ENCODE measurements at places on chromosomes 2 and 18.

GRCh38 chr2:158142165-158142564 is 40.5 kb downstream of the UPP2 start:
- DNase-seq, result no peak

DNA sequence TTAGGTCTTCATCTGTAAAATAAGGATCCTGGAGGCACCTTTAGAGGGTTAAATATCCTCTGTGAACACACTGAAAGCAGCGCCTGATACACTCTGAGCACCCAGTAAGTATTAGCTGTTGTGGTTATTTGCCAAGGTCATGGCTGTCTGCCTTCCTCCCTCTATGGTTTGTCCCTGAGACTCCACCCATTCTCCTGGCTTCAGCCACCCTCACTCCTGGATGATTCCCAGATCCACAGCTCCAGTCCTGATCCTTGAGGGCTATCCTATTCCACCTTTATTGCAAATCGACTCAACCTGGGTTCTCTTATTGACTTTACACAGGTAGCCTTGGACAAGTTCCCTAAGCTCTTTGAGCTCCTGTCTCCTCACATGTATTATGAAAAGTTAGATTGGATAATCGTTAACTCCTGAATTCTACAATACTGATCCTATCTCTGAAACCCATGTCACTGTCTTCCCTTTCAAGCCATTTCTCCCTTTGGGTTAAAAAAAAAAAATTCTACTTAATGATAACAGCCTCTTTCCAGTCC is 162.3 kb downstream of the LAMA3 start:
- DNase-seq, result no peak

DNA sequence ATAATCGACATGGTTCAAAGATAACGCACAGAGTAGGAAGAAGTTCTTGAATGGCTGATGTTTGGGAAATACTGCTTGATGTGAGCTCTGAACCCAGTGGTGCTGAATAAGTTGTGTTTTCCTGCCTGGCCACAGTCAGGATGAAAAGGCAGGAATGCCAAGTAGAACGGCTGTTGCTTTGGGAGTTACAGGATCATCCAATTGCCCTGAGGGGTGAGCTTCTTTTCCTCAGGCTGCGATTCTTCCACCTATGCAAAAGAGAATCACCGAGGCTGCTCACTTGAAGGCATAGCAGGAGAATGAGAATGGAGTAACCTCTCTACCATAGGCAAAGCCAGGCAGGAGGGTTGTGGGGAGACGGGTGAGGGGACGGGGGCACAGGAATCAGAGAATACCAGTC is 14.4 kb upstream of the IGFBP2 start:
- DNase-seq, result no peak

DNA sequence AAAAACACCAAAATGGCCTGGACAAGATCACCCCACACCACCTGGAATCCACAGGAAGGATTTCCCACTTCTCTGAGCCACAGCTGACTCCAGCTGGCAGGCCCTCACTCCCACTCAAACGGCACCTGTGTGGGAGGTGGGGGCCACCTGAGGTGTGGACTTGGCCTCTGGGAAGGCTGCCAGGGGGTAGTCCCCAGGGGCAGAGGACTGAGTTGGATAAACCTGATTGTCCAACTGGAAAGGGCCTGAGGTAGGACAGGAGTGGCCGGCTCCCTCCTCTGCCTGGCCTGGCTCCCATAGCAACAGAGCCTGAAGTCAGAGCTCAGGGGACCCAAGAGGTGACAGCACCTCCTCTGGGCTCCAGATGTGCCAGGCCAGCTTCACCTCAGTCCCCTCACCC is 300.2 kb downstream of the CELF4 start:
- DNase-seq, result no peak

- no peak for DNase-seq
These were observed 7.6 kb downstream of the NEU4 start for GRCh38 chr2:241816431-241817121.

DNA sequence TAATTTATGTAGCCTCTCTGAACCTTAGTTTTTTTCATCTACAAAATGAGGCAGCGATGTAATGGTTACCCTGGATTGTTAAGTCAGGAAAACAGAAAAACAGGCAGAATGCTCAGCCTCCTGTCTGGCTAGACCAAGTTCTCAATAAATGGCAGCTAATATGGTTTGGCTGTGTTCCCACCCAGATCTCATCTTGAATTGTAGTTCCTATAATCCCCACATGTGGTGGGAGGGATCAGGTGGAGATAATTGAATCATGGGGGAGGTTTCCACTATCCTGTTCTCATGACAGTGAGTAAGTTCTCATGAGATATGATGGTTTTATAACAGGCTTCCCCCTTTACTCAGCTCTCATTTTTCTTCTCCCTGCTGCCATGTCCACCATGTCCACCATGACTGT is 220.0 kb downstream of the CMPK2 start:
- DNase-seq, result no peak

GRCh38 chr18:75915941-75916623 is 488.6 kb upstream of the SMIM21 start:
- no peak for DNase-seq

GRCh38 chr2:84388133-84388532 is 70.9 kb downstream of the SUCLG1 start:
- DNase-seq, result no peak

DNA sequence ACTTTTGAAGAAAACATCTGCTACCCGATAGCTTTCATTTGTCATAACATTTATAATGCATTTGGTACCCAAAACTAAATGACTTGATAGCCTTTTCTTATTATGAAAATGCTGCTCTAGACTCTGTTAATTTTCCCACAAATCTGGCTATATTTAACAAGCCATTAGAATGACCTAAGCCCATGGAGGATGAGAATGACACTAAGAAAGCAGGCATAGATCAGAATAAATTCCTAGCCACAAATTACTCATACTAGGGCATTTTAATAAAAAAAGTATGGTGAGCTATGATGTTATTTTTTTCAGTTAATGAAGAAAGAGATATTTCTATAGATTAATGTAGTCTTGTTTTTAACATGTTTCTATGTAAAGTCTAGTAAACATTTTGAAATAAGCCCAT is 1728.3 kb downstream of the SUCLG1 start:
- no peak for DNase-seq

DNA sequence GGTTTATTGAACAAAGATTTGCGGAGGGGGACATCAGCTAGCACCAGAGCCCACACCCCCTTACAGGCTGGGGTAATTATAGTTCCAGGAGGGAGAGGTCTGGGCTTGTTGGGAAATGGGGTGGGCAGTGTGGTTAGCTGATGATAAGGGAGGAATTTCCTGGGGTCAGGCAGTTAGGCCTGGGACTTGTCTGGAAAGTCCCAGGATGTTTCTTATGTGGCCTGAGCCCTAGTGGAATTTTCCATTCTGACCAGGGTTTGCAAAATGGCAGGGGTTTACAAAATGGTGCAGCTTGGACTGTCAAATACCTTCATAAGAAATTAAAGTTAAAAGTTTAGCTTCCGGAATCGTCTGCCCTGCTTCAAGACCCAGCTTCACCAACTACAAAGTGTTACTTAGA is 199.1 kb downstream of the FBXO15 start:
- no peak for DNase-seq

- peak; percentile 67 for DNase-seq
These were observed 1.4 kb upstream of the RNF152 start for GRCh38 chr18:61893971-61894750.

DNA sequence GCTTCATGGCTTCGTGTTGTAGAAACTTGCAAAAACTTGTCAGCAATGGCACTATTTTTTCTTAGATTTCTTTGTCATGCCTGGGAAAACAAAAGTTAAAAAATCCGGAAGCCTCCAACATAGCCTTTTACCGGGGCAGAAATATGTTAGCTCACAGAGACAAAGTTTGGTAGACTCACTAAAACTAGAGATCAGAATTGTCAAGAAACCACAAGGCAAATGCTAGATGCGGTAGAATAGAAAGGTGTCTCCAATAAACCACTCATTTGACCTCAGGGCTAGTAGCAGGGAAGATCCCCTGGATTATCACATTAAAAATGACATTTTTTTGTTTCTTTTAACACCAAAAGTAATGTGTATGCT is 405 bp downstream of the CASP10 start:
- no peak for DNase-seq

DNA sequence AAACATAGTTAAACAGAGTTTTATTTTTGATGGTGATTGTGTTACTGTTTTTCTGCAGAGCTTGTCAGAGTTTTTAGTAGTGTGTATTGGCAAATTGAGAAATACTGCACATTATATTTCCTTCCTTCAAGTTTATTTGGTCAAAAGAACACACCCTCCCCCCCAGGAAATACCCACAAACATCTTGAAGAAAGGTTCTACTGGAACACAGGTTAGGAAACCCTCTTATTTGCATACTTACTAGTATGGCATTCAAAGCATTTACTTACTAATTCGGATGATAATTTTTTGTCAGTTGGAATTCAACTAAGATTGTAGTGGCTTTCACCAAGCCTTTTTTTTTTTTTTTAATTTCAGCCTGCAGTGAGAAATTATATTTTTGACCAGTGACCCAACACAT is 9.1 kb downstream of the CAB39 start:
- DNase-seq, result no peak

- DNase-seq, result no peak
These were observed 152.6 kb downstream of the RTN4 start for GRCh38 chr2:54897420-54898310.

DNA sequence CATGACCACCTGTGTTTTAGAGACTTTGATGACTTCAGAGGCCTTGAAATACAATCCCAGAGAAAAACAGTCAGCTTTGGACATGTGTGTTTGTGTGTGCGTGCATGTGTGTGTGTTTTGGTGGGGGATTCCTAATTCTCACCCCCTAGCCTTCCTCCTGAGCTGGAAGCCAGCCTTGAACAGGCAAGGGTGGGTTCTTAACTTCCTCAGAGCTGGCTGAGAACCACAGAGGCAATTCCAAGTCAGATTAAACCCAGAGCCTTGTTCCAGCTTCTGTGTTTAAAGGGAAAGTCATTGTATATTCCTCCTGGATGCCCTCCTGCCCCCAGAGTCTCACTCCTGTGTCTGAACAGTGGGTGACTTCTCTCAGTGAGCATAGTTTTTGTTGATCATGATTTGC is 45.2 kb upstream of the MGAT4A start:
- no peak for DNase-seq

DNA sequence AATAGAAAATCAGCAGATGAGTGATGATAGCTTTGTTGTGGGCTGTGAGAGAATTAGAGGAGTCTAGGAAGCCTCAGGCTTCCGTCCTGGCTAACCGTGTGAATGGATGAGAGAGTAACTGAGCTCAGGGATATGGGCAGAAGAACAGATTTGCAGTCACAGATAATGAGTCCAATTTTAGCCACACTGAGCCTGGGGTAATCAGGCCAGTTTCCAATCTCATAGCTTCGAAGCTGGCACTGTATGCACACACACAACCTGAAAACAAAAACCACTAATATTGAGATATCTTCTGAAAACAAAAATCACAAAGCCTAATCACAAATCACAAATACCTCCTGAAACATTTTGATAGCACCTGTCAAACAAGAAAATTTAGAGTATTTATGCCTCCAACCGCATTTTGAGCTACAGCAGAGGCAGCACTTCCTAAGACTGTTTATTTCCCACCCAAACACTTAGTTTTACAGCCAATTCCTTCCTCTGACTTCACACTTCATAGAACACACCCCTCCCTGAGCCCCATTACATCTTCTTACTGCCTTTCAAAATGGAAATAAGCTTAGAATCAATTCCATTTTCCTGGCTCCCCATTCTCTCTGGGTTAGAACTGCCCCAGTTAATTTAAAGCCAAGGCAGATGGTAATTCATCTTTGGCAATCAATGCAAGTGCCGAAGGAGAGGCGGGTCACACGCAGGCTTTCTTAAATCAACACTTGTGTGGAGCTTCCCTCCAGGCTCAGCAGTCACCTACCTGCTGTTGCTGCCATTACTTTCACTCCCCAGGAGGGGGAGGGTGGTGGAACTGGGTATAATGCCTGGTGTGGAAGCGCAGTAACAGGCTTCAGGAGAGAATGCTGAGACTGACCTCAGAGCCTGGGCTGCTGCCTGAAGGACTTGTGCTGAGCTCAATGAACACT is 18.9 kb downstream of the TTR start:
- no peak for DNase-seq

DNA sequence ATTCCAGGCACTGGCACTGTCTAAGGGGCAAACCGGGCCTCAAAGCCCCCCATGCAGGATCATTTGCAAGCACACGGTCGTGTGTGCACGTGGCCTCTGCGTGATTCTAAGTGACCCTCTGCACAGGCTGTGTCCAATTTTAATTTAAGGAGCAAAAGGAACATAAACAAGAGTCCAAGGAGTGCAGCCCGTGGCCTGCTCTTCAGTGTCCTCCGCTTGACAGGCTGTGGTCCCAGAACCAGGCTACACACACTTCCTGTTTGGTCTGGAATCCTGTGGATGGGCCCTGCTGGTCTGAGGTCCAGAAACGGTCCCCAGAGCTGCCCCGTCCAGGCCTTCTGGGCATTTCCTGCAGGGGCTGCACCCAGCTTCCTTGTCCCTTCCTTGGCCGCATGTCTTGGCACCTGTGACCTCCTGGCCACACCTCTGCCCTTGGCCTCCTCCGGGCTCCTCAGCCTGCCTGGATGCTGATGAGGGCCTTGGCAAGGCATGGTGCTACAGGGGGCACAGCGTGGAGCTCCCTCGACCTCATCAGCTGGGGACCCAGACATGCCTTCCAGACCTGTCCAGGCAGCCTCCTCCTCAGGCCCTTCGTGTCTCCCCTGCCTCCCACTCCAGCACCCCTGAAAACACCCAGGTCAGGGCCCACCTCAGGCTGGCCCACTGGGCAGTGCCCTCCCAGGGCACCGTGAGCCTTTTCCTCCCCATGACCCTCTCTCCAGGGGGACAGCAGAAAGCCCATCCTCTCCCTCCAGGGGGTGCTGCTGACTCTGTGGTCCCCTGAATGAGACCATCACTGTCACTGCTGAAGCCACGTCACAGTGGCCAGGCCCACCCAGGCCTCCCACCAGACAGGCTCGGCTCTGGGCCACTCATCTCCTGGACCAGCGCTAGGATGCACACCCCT is 136.4 kb upstream of the GPC1 start:
- no peak for DNase-seq

DNA sequence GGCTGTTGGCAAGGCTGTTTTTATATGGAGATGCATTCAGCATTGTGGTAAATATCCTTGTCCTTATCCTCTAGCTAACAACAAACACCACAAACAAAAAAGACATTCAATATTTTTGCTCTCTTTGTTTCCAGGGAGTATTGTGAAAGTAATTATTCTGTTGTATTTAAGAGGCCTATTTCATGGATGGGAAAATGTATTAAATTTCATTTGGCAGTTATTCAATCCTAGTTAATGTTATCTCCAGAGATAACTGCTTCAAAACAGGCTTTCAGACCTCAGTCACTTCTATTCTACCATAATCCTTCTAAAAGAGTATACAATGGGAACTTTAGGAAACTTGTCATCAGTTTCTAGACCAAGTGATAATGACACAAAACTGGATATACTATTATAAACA is 280.5 kb upstream of the CCDC68 start:
- DNase-seq, result no peak

GRCh38 chr2:145687442-145688134 is 1167.7 kb upstream of the ZEB2 start:
- no peak for DNase-seq

- DNase-seq, result no peak
These were observed 60.3 kb downstream of the STEAP3 start for GRCh38 chr2:119283873-119284331.

All from stimulated activated naive CD4-positive, alpha-beta T cell treated with Interleukin-2 at 50 U/mL for 16 hours (primary cell).